ENCODE measurements at places on chromosomes 1 and 21. TPM values are rescaled to one million over a fixed set of nuclear protein-coding genes. Genes with fewer than 3 reads are reported as not detected.
A peak's percentile ranks its signal among the peaks of the same experiment; 100 is the strongest.

- DNase-seq: peak; percentile 59
Observed at GRCh38 chr1:20187103-20187812, 940 bp upstream of the PLA2G2C start.

The CNTN2 gene
- not detected for total RNA-seq

GRCh38 chr1:172460177-172460576 lies 16.3 kb upstream of the PIGC start:
- DNase-seq: no peak

The HMCN1 gene
- 0.12 TPM for total RNA-seq

DNA sequence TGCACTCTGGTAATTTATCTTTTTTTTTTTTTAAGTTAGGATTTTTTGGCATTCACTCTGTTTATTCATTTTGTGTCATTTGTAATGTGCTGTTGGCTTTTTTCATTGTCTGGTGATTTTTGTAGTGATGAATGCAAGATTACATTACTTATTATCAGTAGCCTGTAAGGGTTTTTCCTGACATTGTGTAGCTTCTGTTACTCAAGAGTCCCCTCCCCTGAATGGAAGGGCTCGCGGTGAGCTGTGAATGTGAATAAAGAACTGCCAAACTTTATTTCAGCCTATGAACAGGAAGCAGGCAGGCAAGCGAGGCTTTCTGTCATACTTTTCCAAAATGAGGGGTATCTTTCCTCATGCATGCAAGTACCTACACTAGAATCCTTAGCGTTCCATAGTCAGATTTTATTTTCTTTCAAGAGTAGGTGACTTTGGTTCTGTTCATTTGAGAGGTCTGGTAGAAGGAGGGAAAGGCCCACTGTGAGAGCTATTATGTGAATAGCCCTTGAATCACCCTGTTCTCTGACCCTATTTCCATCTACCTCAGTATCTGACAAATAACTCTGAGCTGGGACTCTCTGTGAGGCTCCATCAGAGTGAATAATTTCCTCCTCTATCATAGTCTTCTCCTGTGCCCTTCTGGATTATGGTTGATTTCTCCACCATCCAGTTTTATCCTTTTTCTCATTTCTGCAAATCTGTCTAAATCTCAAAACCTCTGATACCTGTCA lies 114.0 kb downstream of the CD247 start:
- DNase-seq: no peak

DNA sequence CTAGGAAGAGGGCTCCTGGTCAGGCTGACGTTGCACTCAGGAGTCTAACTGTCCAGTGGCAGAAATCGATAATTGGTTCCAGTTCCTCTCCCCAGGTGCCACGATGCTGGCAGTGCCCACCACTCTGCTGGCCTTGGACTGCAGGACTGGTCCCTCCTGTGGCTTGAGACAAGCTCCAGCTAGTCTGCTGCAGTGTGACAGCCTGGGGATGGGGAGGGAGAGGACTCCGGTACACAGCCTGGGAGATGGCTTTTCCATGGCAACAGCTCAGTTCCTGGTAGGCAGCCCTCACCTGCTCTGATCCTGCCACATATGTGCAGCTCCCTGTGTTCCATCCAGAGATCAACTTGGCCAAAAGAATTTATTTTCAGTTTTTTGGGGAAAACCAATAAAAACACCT lies 239.3 kb downstream of the KCNJ6 start:
- DNase-seq: no peak

- DNase-seq: no peak
Observed at GRCh38 chr1:201531551-201532425, 7.1 kb upstream of the NAV1 start.

GRCh38 chr1:112540226-112540794 lies 31.5 kb downstream of the WNT2B start:
- no peak for DNase-seq

DNA sequence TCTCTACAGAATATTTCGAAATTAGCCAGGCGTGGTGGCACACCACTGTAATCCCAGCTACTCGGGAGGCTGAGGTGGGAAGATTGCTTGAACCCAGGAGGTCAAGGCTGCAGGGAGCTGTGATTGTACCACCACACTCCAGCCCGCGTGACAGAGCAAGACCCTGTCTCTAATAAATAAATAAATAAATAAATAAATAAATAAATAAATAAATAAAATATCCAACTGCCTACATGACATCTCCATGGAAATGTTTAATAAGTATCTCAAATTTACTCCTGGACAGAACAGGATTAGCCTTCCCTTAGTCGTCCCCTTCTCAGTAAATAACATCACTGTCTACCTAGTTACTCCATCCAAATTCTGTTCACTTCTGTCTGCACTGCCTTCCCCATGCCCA lies 29.0 kb upstream of the KCNN3 start:
- no peak for DNase-seq

GRCh38 chr1:96049759-96050409 lies 671.7 kb upstream of the PTBP2 start:
- DNase-seq: no peak

GRCh38 chr1:164495905-164496304 lies 63.1 kb upstream of the PBX1 start:
- DNase-seq: no peak

GRCh38 chr1:175090780-175091179 lies 23.1 kb downstream of the TNN start:
- DNase-seq: no peak

DNA sequence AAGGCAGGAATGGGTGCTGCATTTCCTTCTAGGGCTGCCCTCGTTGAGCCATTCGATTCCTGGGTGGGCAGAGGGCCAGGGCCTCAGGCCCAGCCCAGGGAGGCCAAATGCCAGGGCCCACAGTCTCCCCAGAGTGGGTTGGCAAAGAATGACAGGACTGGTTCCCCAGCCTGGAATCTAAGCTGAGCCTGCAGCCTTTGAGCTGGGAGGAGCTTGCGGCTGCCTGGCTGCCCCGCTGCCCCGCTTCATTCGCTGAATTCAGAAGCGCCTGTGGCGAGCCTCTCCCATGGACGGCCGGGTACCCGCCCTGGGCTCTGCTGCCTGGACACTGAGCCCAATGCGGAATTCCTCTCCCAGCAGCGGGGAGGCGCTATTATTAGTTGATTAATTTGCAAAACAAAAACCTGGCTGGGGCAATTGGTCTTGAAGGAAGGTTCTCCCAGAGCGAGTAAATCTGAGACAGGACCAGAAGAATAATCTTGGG lies 32.3 kb upstream of the TARDBP start:
- no peak for DNase-seq

DNA sequence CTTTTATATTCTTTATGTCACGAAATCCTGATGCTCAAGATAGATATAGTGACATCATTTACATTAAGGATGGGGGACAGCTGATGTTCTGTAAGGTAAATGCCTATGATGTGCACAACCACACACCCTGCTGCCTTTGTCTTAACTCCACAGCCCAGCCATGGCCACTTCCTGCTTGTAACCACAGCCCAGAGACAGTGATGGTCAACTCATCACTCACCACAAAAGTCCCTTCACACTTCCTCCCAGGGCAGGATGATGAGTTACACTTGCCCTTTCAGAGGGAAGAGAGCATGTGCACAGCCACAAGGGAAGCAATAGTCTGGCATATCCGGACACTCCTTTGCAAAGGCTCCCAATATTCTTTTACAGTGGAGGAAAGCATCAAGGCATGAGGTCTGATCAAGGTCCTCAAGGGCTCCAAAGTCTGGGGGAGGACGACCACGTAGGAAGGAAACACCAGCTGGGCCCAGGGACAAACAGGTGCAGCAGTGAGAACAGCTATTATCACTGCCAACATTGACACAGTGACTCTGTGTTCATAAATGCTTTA lies 53.8 kb downstream of the PLPP3 start:
- peak; percentile 1 for DNase-seq

The TFB2M gene
- total RNA-seq: 13.5 TPM

DNA sequence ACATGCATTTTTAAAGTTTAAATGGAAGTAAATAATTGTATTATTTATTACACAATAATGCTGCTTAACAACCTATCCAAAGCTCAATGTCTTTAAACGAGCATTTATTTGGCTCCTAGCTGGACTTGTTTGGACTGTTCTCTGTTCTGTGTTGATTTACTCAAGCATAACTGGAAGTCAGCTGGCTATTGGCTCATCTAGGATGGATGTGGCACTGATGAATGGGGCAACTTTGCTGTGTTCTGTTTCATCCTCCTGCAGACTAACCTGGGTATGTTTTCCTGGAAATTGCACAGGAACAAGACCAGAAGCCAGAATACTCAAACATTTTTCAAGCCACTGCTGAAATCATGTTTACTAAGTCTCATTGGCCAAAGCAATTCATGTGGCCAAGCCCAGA lies 70.8 kb upstream of the HSD17B7 start:
- no peak for DNase-seq

The ZBTB37 gene
- 14.9 TPM for total RNA-seq

The ETV3L gene
- not detected for total RNA-seq

- DNase-seq: no peak
Observed at GRCh38 chr1:205546541-205546940, 42.1 kb downstream of the CDK18 start.

The PEA15 gene
- total RNA-seq: 28.3 TPM

The PFDN2 gene
- 122 TPM for total RNA-seq

The NT5C1A gene
- total RNA-seq: not detected

DNA sequence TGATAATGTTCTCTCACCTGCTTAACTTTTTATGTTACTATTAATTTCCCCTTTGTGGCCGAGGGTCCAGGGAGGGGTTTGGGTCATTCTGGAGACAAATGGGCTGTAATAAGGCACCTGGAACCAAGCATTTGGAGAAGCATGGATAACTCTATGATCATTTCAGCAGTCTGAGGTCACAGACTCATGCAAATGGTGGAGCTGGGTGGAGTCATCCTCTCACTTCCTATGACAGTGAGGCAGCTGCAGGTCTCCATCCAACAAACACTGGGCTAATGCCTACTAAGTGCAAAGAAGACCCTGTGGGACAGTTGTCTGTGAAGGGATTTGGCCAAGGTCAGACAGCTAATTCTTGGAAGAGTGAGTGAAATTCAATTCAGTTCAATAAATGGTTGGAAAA lies 28.8 kb upstream of the CAMTA1 start:
- DNase-seq: no peak

The FLG gene
- total RNA-seq: not detected

DNA sequence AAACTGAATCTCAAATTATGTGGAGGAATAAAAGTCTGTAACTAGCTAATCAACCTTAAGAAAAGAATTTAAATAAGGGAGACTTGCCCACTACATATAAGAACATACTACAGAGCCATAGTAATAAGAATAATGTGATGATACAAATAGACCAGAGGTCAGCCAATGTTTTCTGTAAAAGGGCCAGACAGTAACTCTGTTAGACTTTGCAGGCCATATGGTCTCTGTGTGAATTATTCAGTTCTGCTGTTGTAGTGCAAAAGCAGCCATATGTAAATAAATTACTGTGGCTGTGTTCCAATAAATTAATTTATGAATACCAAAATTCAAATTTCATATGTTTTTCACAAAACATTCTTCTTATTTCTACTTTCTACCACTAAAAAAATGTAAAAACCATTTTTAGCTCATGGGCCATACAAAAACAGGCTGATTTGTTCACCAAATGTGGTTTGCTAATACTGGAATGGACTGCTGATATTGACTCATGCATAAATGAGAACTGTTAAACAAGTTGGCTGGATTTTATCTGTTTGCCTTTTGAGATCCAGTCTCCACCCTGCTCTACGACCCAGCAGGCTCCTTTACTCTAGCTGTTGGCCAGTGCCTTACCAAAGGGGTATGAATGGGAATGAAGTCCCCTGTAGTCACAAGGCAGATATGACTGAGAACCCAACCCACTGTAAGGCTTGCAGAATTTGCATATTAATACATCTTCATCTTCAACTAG lies 98.2 kb upstream of the ZNHIT6 start:
- DNase-seq: no peak

The RHBDL2 gene
- not detected for total RNA-seq

DNA sequence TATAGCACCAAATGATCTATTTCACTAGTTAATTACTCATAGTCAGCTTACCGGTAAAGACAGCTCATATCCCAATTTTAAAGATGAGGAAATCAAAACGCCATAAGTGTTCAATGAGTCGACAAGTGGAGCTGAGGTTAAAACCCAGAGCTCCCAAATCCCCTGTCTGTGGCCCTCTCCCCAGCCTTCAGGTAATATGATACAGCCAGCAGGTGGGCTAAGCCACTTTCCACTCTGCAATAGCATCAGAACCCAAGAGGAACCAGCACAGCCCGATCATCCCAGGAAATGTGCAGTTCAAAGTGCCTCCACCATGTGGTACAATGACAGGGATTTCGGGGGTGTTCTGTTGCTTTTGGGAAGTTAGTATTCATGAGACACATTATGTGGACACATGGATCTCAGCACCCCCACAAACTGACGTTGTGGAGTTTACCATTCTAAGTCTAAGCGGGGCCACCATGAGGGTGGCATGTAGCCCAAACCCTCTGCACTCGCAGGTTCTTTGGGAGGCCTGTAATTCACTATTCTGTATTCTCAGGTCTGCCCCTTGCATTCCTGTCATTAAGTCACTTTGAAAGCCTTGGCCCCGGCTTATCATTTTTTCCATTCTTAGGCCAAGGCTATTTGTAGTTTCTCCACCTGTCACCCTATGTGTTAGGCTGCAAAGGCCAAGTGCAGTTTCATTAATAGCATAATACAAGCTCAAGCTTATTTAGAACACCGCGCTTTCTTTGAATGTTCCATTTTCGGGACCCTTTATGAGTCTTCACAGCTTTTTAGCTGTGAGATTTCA lies 26.3 kb upstream of the ACTN2 start:
- DNase-seq: no peak
